ENCODE measurements at places on chromosomes 3 and 15.

DNA sequence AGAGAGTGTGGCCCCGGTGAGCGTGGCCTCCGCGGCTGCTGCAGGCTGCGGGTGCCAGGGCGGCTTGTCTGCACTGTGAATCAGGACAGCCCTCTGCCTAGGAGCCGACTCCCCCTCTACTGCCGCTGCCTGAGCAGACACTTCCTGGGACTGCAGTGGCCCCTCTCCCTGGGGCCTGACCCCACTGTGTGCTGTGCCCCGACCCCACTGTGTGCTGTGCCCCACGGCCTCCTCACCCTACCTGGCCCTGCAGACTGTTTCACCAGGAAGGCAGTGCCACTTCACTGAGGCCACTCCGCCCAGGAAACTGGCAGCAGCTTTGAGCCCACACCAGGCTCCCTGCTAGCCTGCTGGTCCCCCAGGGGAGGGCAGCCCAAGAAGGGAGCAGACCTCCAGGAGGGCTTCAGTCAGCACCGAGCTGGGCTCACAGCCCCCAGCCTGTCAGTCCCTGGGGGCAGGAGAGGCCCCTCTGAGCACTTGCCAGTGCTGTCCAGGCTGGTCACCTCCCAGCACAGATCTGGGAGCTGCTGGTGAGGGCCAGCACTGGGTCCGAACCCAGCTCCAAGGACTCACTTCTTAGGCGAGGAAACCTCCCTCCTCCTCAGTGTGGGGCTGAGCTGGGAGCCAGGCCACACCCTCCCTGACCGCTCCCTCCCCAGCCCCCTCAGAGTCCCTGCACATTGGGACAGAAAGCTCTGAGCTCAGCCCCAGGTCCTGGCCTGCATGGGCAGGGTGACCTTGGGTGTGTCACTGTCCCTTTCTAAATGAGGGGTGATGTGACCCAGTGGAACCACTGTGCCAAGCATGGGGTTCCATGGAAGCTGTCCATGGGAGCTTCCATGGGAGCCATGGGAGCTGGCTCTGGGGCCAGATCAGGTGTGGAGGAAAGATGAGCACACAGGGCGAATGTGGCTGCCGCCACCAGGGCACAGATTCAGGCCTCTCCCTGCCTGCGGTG, 56.8 kb downstream of the DNAJB8 start:
- no peak for DNase-seq

DNA sequence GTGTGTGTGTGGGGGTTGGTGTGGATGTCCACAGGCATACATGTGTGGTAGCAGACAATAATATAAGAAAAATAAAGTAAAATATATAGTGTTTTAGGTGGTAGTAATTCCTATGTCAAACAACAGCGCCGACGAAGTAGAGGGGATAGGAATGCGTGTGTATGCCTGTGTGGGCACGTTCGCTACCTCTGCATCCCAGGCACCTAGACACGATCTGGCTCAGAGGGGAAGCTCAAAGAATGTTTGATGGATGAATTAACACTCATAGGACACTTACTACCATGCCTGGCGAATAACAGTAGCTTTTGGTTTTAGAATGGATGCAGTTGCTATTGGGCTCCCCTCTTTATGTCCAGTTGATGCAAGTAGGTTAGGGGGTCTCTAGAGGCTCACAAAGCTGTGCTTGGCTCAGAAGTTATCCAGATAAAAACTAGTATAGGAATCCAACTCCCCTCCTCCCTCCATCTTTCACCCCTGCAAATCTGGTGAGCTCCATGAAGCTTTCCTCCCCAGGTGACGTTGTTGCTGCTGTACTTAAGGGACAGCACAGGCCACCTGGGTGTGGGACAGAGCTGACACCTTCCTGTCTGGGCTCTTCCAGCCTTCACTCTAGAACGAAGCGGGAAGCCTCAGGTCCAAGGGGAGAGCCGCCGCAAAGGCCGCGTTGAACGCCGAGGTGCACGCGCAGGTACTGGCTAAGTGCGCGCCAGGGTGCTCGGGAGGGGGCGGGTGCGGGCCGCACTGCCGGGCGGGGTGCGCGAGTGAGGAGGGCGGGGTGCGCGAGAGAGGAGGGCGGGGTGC, 192.6 kb upstream of the LYSMD4 start:
- DNase-seq: peak; percentile 57

DNA sequence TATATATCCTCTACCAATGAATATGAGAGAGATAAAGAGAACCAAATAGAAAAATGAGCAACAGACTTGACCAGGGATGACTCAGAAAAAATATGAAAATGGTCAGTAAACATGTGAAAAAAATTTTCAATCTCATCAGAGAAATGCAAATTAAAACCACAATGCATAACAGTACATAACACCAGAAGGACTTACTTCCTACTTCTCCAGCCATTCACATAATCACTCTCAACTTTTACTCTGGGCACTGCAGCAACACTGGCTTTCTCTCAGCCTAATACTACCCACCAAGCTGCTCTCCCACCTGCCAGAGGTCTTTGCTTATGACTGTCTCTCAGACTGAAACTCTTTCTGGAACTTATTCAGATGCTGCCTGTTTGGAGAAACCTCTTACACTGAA, 49.4 kb downstream of the DPH6 start:
- no peak for DNase-seq

DNA sequence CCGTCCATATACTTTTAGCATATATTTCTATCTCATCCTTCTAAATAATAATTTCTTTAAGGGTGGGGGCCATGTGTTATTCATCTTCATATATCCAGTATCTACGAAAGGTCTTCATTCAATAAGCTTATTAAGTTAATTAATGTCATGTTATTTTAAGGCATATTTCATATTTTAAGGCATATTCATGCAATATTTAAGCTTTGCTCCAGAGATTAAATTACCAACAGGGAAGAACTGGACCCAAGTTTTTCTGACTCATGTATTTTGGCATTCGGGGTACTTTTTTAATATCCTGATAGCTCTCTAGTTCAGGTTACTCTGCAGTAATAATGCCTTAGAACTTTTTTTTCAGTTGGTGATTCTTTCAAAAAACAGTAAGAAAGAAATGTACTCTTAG, 27.4 kb downstream of the PHC3 start:
- no peak for DNase-seq

DNA sequence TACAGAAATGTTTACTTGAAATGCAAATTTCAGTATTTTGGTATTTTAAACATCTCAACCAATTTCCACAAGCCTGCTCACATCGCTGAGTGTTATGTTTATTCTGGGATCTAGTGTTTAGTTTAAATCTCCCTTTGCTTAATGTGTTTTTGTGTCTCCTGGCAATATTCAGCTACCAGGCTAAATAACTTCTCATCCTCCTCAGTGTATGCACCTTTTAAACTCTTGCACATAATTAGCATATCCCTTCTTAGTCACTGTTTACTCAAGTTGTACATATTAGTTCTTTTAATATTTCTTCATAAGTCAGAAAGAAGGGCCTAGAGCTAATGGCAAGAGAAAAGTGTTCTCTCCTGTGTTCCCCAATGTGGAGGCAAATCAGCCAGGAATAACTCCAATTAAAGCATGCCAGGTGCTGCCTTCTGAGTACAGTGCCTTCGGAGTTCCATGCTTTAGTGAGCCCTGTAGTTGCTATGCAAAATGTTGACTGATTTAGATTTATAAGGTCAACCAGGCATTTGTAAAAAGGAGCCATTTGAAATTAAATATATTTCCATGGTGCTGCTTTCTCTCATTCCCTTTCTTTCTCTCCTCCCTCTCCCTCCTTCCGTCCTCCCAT, 234.3 kb downstream of the GAP43 start:
- no peak for DNase-seq

DNA sequence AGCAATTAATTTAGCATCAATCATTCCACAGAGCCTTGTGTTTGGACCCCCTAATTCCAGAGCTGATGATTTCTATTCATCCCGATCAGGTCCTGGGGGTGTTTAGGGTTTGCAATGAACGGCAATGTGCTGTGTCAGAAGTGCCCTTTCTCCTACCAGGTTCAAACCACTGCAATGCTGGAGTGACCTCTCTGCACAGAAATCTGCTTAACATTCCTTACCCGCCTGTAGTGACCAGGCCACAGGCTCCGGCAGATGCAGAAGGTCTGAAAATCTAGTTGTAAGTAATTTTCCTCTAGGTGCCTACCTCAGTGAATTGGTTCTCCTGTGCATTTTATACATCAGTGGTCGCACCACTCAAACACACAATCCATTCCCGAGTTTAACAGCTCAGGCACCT, 725.3 kb upstream of the CFAP20DC start:
- DNase-seq: no peak

- DNase-seq: no peak
These were observed 17.2 kb downstream of the RASGRP1 start for GRCh38 chr15:38547255-38547997.

- DNase-seq: no peak
These were observed 77.2 kb downstream of the MYO1E start for GRCh38 chr15:59295261-59296001.

- no peak for DNase-seq
These were observed 4.0 kb downstream of the HIGD1A start for GRCh38 chr3:42800251-42800650.

DNA sequence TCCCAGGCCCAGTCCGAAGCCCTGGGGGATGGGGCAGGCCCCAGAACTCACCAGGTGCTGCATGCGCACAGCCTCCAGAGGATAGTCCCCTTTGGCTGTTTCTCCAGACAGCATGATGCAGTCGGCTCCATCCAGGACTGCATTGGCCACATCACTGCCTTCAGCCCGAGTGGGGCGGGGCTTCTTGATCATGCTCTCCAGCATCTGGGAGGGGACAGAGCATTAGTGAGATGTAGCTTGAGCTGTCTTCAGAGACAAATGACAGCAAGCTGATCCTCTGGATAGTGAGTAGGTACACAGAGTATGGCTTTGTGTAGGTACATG, 9.1 kb upstream of the GRAMD2A start:
- no peak for DNase-seq

- no peak for DNase-seq
These were observed 40.7 kb downstream of the TMEM212 start for GRCh38 chr3:171883893-171884279.

GRCh38 chr3:187445356-187445755, 77.2 kb downstream of the RTP4 start:
- no peak for DNase-seq

DNA sequence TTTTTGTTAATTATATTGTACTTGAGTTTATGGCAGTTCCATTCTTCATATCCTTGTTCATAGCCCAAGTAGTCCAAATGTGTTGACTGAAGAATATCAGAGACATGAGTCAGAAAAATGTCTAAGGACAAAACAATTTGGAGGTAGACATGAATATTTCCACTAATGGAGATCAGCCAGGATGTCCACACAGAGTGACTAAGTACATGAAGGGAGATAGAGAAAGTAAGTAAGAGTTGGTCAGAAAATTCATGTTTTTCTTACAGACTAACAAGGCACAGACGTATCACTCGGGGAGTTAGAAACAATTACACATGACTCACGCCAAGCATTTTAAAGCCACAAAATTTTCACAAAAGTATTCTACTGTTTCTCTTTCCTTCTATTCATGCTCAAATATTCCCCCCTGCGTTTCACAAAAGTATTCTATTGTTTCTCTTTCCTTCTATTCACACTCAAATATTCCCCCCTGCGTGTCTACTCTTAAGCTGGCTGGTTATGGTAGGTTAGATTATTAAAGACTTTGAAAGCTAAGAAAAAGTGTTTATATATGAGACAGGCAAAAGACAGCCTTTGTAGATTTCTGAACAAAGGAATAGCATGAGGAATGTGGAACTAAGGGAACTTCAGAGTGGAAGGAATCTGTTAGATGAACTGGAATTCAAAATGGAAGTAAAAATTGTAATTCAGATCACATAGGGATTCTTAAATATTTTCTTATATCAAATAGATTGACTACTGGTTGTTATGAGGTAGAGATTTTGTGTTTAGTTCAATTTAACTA, 648.7 kb upstream of the CCDC54 start:
- DNase-seq: no peak

DNA sequence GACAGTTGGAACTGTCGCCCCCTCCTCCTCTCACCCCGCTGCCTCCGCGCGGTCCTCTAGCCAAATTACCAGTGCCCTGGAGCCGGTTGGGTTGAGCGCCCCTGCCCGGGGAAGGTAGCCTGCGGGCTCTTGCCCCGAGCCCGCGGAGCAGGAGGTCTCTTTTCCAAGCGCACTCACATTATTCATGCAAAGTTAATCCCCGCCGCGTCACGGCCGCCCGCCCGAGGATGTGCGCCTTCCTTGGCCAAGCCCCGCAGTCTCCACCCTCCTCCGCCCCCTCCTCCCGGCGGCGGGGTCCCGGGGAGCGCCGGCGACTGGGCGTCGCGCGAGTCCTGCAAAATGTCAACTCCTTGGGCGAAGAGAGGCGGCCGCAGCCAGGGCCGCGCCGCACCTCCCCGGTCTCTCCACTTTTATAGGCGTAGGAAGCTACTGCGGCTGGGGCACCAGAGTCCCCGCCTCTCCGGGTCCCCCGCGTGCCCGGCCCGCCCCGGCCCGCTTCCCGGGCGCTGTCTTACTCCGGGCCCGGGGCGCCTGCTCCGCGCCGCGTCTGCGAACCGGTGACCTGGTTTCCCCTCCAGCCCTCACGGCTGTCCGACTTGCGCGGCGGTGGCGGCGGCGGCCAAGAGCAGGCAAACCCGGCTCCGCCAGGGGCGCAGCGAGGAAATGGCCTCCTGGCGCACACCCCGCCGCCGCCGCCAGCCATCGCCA, at the start of gene THRB:
THRB (minus strand) TSS at position 233 of the 708 bp plus-strand sequence.
- no peak for DNase-seq

- no peak for DNase-seq
These were observed 1.1 kb upstream of the NLGN1 start for GRCh38 chr3:173396191-173397041.

- no peak for DNase-seq
These were observed 32.4 kb downstream of the C3orf80 start for GRCh38 chr3:160257606-160258005.

DNA sequence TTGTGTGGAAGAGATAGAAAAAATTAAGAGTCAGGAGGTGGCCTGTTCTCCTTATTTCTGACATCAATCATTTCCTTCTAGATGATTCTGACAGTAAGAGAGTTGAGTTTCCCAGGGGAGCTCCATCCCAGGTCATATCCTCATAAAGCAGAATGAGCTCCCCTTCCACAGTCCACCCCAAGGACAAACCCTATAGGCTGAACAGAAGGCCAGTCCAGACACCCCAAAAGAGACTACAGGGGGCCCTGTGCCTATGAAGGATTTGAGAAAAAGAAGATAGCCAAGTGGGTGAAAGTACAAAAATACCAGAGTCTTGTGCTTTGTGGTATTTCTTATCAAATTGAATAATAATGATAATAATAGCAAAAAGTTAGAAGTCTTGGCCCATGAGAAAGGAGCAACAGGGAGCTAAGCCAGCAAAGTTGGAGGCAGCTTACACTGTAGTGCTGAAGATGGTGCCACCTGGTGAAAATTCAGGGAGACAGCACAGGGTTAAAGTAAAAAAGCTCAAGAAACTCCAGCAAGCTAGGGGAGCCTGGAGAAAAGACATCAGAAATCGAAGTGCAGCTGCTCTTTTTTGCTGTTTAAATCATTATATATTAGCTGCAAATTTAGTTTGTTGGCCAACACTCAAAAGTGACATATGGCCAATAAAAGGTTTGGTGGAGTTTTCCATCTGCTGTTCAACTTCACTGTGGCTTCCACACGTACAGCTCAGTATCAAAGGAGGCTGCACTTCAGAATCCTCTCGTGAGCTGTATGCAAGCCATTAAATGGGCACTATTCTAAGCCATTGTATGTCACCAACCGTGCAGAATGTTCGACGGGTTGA, 35.8 kb upstream of the SLC24A5 start:
- DNase-seq: no peak

GRCh38 chr3:87696124-87697013, 362.4 kb downstream of the CGGBP1 start:
- no peak for DNase-seq

- DNase-seq: no peak
These were observed 23.6 kb upstream of the C3orf22 start for GRCh38 chr3:126582311-126582710.

Measured in stimulated activated CD8-positive, alpha-beta memory T cell treated with anti-CD3 and anti-CD28 coated beads, Interleukin-12 subunit alpha, Interleukin-12 subunit beta, amount 100 ng/mL, for 1 hour (primary cell).